ENCODE measurements at places on chromosomes 3 and 15. TPM values are rescaled to one million over a fixed set of nuclear protein-coding genes. Genes with fewer than 3 reads are reported as not detected.

DNA sequence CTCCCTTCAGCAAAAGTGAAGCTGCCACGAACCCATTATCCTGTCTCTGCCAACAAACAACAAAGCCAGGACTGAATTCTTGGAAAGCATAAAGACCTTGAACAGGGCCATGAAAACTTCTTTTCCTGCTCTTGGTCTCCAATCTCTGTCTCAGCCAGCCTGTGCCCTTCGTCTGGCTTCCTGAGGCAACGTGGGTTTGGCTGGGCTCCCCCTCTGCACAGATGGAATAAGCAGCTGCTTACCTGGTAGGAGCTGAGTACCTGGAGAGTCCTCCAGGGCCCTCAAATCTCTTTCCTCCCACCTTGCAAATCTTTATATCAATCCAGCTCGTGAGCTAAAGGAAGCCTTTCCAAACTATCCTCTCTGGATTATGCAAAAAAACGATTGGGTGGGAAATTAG, 97.6 kb upstream of the PSMD6 start:
- no peaks in the 10 kb centered on the region for H3K36me3 ChIP-seq
- H3K4me3 ChIP-seq: no peak overlapping the region
- H3K27me3 ChIP-seq: no peaks in the 10 kb centered on the region
- no peak overlapping the region for H3K27ac ChIP-seq
- no peaks in the 10 kb centered on the region for H3K4me1 ChIP-seq

DNA sequence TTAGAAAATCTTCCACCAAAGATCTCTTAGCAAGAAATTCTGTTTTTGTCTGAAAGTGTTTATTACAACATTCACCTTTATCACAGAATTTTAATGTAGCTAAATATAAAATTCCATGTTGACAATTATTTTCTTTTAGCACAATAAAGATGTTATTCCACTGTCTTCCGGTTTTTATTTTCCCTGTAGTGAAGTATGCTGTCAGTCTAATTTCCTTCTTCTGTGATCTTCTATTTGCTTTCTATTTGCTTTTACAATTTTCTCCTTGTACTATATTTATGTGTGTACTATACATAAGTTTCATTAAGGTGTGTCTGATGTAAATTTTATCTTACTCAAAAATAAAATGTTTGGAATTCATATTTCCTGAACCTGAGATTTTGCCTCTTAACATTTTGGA, 117.5 kb upstream of the PPP2R3A start:
- DNase-seq: no peak
- no peaks in the 10 kb centered on the region for H3K36me3 ChIP-seq
- H3K27ac ChIP-seq: no peak overlapping the region
- no peaks in the 10 kb centered on the region for H3K27me3 ChIP-seq

DNA sequence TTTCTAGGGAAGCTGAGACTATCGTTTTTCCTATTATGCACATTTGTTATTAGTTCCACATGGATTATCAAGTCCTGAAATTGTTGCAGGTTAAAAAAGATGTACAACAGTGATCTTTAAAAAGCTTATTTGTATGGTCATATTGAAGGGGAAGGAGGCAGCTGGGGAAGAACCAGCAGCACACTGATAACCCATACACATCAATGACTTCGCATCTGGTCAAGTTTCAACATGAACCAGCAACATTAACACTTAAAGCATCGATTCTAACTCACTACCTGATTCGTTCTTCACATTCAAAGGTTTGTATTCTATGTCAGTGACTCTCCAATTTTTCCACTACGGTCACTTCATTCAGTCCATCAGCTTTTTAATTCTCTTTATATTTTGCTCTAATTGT, 56.4 kb downstream of the NCEH1 start:
- no peak for DNase-seq
- no peaks in the 10 kb centered on the region for H3K36me3 ChIP-seq
- no peak overlapping the region for H3K4me3 ChIP-seq
- H3K27ac ChIP-seq: no peak overlapping the region
- H3K27me3 ChIP-seq: no peaks in the 10 kb centered on the region

DNA sequence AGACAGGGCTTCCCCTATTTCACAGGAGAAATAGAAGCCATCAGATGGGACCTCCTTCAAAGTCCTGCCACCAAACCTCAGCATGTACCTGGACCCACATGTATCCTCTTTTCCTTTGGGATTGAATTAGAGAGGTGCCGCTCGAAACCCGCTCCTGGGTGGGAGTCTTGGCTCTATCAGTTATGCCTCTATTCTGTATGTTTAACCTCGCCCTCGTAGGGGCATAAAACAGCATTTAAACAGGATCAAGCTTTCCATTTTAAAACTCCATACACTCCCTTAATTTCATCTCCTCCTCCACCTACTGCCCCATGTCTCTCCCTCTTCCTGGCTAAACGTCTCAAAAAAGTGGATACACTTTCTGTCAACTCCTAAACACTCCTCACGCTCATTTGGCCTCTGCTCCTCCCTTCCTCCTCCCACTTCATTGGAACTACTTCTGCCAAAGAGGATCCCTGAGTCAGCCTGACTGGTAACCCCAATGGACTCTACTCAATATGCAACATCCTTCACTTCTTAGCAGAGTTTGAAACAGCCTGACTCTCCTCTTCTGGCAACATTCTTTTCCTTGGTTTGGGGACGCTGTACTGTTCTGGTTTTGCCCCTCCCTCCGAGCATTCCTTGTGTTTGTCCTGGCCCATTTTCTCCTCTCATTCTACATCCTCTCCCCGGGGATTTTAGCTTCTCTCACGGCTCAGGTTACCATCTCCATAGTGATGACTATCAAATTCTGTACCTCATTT, 23.0 kb upstream of the MUC20 start:
- H3K27ac ChIP-seq: no peak overlapping the region
- no peaks in the 10 kb centered on the region for H3K27me3 ChIP-seq

DNA sequence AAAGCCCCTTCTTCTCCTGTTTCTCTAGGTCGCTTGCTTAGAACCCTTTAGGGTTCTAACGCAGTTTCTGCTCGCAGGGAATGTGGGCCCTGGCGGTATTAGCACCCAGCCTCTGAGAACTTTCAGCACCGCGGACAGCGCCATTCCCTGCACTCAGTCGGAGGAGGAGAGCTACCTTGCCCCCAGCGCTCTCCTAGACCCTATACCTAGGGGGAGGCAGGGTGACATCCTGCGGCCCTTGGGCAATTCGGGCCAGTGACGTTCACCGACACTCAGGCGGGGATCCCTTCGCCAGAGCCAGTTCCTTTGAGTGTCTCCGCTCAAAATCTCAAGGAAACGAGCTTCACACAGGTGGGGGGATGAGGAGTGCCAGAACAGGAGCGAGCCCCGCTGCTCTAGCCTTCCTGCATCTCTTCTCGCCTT, 1.3 kb downstream of the SLC7A14 start:
- H3K4me3 ChIP-seq: no peak overlapping the region
- H3K27me3 ChIP-seq: no peaks in the 10 kb centered on the region
- H3K27ac ChIP-seq: no peak overlapping the region
- no peaks in the 10 kb centered on the region for H3K4me1 ChIP-seq

Gene ZMYND10
- total RNA-seq: 1.8 TPM

Gene MB21D2
- 0.15 TPM for total RNA-seq

- H3K36me3 ChIP-seq: no peaks in the 10 kb centered on the region
- DNase-seq: no peak
- H3K27ac ChIP-seq: no peak overlapping the region
- H3K27me3 ChIP-seq: peaks cover 40% of the 10 kb centered on the region
- H3K4me1 ChIP-seq: peaks cover 14% of the 10 kb centered on the region
Observed at GRCh38 chr15:80777137-80777536, 2.0 kb upstream of the CEMIP start.

- no peak overlapping the region for H3K4me3 ChIP-seq
- no peaks in the 10 kb centered on the region for H3K36me3 ChIP-seq
- DNase-seq: no peak
- no peak overlapping the region for H3K27ac ChIP-seq
- H3K4me1 ChIP-seq: no peaks in the 10 kb centered on the region
Observed at GRCh38 chr3:168693870-168694269, 598.1 kb upstream of the GOLIM4 start.

GRCh38 chr3:161042023-161042501, 63.1 kb downstream of the B3GALNT1 start:
- no peaks in the 10 kb centered on the region for H3K4me1 ChIP-seq
- no peaks in the 10 kb centered on the region for H3K36me3 ChIP-seq
- no peak overlapping the region for H3K27ac ChIP-seq
- H3K4me3 ChIP-seq: no peak overlapping the region
- DNase-seq: no peak

Gene IQCF2
- not detected for total RNA-seq

GRCh38 chr15:98682992-98683701, 34.8 kb downstream of the IGF1R start:
- H3K36me3 ChIP-seq: no peaks in the 10 kb centered on the region
- H3K27me3 ChIP-seq: no peaks in the 10 kb centered on the region
- H3K4me3 ChIP-seq: no peak overlapping the region
- H3K27ac ChIP-seq: no peak overlapping the region

- H3K4me3 ChIP-seq: no peak overlapping the region
- H3K4me1 ChIP-seq: no peaks in the 10 kb centered on the region
- H3K36me3 ChIP-seq: no peaks in the 10 kb centered on the region
- no peak overlapping the region for H3K27ac ChIP-seq
- DNase-seq: no peak
Observed at GRCh38 chr3:147702509-147702908, 293.3 kb downstream of the ZIC1 start.

GRCh38 chr15:28068930-28069329, 30.2 kb downstream of the OCA2 start:
- no peak for DNase-seq
- no peak overlapping the region for H3K27ac ChIP-seq
- H3K27me3 ChIP-seq: no peaks in the 10 kb centered on the region
- H3K36me3 ChIP-seq: no peaks in the 10 kb centered on the region
- no peak overlapping the region for H3K4me3 ChIP-seq

DNA sequence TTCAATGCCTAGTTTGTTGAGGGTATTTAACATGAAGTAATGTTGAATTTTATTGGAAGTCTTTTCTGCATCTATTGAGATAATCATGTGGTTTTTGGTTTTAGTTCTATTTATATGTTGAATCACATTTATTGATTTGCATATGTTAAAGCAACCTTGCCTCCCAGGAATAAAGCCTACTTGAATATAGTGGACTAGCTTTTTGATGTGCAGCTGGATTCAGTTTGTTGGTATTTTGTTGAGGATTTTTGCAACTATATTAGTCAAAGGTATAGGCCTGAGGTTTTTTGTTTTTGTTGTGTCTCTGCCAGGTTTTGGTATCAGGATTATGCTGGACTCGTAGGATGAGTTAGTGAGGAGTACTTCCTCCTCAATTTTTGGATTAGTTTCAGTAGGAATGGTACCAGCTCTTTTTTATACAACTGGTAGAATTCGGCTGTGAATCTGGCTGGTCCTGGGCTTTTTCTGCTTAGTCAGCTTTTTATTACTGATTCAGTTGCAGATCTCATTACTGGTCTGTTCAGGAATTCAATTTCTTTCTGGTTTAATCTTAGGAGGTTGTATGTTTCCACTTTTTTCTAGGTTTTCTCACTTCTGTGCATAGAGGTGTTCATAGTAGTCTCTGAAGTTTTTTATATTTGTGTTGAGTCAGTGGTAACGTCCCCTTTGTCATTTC, 209.8 kb upstream of the RBMS3 start:
- no peaks in the 10 kb centered on the region for H3K27me3 ChIP-seq
- H3K27ac ChIP-seq: no peak overlapping the region
- no peak for DNase-seq

GRCh38 chr3:134294302-134295280, 43.9 kb upstream of the RYK start:
- H3K4me3 ChIP-seq: no peak overlapping the region
- H3K27ac ChIP-seq: no peak overlapping the region
- no peaks in the 10 kb centered on the region for H3K36me3 ChIP-seq
- no peaks in the 10 kb centered on the region for H3K27me3 ChIP-seq

Gene PLA2G4D
- not detected for total RNA-seq

DNA sequence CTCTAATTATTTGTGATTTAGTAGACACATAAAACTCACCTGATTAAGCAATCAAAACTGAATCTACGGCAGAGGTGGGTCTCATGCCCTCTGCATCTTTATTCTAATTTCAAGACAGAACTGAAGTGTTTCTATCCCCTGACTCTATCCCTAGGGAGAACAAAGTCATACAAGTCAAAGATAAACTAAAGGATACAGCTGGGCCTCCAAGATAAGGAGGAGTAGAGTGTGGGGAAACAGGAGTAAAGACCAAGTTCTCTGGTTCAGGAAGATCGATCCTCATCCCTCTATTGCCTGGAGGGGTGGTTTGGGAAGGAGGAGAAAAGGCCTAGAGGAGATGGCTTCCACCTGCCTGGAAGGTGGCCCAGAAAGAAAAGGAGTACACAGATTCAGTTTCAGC, 58.7 kb upstream of the BBX start:
- no peaks in the 10 kb centered on the region for H3K36me3 ChIP-seq
- no peak for DNase-seq
- H3K27ac ChIP-seq: no peak overlapping the region
